Heart left ventricle (tissue), 16 donors: ENCODE measurements at places on chromosomes 2 and 18. TPM values are rescaled to one million over a fixed set of nuclear protein-coding genes. Genes with fewer than 3 reads are reported as not detected.

DNA sequence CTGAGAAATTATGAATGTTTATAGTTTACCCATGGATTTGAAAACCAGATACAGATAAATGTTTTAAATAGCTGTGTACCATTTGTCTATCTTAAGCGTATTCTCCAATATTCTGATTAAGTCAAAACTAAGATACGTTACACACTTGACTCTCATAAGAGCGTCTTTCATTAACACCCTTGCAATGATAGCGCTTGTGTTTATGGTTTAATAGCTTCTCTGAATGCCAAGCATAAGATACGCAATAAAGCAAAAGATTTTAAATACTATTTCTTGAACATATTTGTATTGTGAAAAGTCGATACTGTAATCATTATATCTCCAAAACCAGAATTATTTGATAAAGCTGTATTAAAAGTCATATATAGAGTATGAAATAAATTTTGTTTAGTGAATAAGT is 3.0 kb downstream of the CALCRL start:
- no peak for DNase-seq

GRCh38 chr2:24086241-24086640 is 1.6 kb upstream of the TP53I3 start:
- no peak for DNase-seq

DNA sequence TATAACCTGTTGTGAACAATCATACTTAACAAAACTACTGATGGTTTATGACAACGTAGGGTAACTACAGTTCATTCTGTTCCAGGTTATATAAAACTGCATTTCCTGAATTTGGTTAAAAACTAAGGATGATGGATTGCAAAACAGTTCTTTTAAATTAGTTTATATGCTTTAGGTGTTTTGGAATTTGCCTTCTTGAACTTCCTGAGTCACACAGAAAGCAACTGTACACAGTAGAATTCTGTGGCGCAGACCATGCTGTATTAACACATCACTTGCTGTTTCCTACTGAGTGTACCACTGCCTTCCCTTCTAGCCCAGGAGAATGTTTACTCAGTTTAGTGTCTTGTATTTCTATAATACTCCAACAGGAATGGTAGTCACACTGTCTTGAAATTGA is 19.4 kb downstream of the ITGB1BP1 start:
- no peak for DNase-seq

GRCh38 chr2:205656941-205657340 is 25.4 kb upstream of the NRP2 start:
- no peak for DNase-seq

GRCh38 chr2:128364441-128364911 is 45.8 kb upstream of the HS6ST1 start:
- no peak for DNase-seq

- no peak for DNase-seq
These were observed 34.7 kb downstream of the PIEZO2 start for GRCh38 chr18:11114653-11115052.

- no peak for DNase-seq
These were observed 15.5 kb downstream of the IL1F10 start for GRCh38 chr2:113083296-113083695.

DNA sequence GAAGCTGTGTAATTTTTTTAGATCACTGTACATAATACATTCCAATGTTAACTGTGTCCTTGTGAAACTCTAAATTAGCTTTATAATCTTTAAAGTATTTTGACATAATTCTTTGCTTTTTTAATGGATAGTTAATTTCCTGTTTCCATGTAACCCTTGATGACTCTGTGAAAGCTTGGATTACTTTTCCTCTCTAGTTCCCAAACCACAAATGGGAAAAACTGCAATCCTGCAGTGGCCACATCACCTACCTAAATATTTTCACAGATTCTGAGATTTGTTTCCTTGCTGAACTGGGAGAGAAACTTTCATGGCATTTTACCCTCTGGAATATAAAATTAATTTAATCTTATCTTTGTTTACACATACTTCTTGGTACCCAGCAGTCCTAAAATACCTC is 161.6 kb upstream of the CCDC68 start:
- DNase-seq, result no peak

DNA sequence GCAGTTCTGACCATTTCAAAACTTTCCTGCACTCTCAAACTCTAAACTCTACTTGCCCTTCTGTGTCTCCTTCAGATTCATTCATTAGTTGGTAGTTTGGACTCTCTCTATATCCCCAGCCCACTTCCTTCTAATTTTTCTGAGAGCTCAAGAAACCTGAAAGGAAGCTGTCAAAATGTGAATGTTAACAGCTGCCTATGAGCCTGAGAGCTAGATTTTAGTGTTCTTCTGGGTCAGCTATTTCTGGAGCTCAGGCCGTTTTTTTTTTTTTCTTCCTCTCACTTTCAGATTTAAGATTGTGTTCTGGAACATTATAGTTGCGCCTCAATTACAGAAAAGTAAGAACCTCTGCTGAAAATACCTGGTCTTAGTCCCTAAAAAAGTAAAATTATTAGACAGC is 73.1 kb downstream of the RTN4 start:
- no peak for DNase-seq

DNA sequence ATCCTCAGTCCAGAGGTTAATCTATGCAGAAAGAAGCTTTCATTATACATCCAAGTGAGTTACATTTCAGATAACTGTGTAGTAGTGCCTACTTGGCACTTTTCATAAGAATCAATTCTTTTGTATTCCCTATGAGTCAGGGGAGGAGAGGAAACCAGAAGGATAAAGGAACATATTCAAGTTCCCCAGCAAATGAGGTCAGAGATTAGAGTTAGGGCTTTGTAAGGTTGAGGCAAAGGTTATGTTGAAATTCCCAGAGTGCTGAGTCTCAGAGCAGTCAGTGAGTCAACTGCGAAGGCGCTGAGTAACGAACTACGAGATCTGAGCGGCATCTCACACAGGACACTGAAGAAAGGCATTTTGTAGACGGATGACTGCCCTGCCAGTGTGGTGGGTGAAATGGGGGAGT is 25.1 kb upstream of the ME2 start:
- peak; percentile 46 for DNase-seq

GRCh38 chr18:69035756-69036155 is 237.9 kb downstream of the CCDC102B start:
- no peak for DNase-seq

- no peak for DNase-seq
These were observed 254.0 kb upstream of the SLC14A2 start for GRCh38 chr18:45361125-45361851.

- DNase-seq, result no peak
These were observed 4.2 kb upstream of the CCNYL1 start for GRCh38 chr2:207706936-207707860.

DNA sequence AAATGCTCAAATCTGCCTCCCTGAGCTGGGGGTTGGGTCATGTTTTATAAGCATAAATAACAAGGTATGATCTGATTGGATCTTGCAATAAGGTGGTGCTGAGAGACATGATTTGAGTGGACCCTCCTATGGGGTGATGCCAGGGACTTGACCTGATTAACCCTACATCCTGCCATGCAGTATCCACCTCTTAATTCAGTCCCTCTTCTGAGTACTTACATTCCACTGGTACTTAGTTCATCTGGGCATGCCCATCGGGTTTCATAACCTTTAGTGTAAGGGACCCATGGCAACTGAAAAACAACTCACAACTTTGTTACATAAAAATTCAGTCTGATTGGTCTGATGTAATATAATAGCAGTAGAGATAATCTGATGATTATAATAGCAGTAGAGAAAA is 397.9 kb upstream of the HNMT start:
- no peak for DNase-seq

GRCh38 chr18:2921778-2922177 is 75.0 kb downstream of the EMILIN2 start:
- DNase-seq, result no peak

- DNase-seq, result no peak
These were observed 276.4 kb downstream of the TGIF1 start for GRCh38 chr18:3726238-3726951.

DNA sequence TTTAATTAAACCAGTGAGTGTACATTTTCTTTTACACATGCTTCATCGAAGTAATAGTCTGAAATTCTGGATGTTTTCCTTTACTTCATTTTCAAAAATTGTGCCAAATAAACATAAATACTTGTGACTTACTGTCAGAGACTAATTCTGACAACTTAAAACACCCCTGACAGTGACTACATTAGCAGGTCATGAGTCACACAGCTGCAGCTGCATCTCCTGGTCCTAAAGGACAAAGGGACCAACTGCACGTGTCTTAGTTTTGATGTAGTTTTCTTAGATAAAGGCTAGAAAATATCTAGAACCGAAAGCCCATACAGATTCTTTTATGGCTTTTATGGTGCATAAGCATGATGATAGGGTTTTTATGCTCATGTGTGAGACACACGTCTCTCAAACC is 29.6 kb upstream of the DSC3 start:
- no peak for DNase-seq

GRCh38 chr2:218982586-218983262 is 2.3 kb downstream of the FEV start:
- no peak for DNase-seq

GRCh38 chr2:127414638-127415592 is 3.3 kb upstream of the PROC start:
- no peak for DNase-seq

DNA sequence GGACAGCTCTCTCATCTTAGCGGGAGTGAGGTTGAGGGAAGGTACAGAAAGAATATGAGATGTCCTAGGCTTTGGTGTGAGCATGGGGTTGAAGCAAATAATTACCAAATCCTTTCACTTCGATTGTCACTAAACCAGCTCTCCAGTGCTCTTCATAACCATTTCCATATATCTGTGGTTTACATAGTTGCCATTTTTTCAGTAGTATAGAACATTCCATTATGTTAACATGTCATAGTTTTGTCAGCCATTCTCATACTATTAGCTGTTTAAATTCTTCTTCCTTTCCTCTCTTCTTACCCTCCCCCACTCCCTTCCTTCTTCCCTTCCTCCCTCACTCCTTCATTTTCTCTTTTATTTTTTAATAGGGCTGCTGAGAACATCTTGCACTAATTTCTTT is 205.9 kb downstream of the BABAM2 start:
- no peak for DNase-seq

- no peak for DNase-seq
These were observed 111.8 kb downstream of the XRCC5 start for GRCh38 chr2:216220976-216221375.

DNA sequence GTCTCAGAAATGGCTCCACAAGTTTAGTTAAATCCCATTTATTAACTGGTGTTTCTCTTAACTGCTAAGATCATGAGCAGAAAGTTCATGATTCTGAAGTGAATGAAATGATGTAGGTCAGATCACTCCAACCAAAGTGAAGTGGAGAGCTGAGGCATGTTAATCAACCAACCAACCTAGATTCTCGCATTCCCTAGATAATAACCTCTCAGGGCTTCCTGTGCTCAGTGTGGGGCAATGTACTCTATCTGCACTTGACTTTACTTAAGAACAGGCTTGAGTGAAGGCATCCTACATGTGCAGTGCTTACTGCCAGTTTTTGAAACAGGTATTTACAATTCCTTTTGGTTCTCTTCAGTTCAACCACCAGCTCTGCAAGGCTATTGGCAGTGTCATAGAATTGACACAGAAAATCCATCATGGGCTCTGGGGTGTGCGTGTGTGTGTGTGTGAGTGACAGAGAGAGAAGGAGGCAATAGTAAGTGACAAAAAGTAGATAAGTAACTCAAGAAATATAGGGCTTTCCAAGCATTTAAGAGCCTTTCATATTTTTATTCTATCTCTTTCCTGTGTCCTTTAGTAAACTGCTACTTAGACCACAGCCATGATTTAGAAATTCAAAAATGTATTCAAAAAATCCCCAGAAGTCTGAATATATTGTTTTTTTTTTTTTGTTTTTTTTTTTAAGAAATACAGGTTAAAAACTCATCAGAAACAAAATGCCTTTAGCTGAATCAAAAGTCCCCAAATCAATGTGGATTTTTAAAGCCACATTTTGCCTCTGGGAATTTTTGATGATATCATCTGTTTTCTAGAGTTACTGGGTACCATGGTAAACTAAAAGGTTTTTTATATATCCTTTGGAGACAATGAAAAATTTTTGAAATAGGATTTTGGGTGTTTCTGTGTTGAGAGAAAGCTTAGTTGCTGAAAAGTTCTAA is 28.6 kb downstream of the DOCK10 start:
- DNase-seq, result no peak

- no peak for DNase-seq
These were observed 1.5 kb downstream of the CD207 start for GRCh38 chr2:70834106-70834505.

DNA sequence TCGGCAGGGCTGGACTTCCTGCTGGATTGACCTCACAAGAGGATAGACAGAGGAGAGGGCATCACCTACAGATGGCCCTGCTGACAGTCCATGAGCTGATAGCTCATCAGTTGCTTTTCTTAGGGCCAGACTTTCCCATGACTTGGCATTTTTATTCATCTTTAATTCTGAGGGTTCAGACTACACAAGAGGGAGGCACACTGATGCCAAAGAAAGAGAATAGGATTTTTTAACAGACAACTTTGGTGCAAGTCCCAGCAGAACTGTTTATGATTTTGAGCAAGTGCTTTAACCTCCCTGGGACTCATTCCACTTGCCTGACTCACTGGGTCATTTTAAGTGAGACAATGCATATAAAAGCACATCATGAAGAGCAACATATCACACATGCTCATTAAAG is 299.2 kb downstream of the INSIG2 start:
- no peak for DNase-seq

DNA sequence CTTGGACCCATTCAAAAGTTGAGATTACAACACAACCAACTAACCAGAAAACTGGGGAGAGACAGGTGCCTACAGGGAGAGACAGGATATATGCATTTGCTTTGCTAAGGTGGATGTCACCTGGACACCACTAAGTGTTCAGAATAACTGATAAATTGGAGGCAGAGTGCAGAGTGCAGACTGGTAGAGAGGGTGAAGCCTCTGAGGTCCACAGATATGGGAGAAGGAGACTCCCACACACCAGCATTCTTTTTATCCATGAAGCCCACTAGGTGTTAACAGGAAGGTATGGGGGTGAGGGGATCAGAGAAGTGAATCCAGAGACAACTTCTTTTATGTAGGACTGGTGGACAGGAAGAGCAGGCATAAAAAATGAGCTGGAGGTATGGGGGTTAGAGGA is 1310.0 kb upstream of the ZEB2 start:
- DNase-seq, result no peak

The SNRNP200 gene
- 71.2 TPM for polyA plus RNA-seq

The B3GNT7 gene
- 0.68 TPM for polyA plus RNA-seq

The SERPINB10 gene
- not detected for polyA plus RNA-seq

The AQP12A gene
- not detected for polyA plus RNA-seq

The ONECUT2 gene
- polyA plus RNA-seq, result under 0.01 TPM

The ASPRV1 gene
- 0.50 TPM for polyA plus RNA-seq

The C2orf92 gene
- polyA plus RNA-seq, result 0.89 TPM

The LYG2 gene
- polyA plus RNA-seq, result not detected
